Daoy (cell line): ENCODE measurements at places on chromosomes 3 and 15. TPM values are rescaled to one million over a fixed set of nuclear protein-coding genes. Genes with fewer than 3 reads are reported as not detected.

DNA sequence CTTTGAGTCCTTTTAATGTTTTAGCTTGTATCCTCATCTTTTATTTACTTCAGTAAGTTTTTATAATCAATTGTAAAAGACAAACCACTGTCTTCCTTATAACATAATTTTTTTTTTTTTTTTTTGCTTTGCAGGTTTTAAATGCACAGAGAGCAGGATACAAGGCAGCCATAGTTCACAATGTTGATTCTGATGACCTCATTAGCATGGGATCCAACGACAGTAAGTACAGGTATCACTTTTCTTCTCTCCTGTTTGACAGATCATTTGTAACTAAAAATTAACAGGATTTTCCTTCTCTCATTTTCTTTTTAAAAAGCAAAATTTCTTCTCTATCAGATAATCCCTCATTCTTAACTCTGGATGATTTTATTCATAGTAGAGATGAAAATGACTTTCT is 75.4 kb downstream of the PFN2 start:
- no peak for DNase-seq

DNA sequence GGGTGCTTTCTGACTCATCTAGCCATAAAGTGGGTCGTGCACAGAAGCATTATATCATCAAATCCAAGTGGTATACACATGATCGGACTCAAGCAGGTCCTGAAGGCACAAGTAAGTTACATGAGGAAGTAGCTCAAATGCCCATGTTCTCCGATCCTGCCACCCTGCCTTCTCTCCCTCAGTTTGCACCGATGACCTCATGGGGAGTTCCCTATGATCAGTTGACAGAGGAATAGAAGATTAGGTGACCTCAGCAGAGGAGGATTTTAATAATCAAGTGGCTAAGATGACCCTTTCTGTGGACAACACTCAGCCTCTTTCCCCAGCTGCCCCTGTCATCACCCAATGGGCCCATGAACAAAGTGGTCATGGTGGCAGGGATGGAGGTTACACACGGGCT is 149.5 kb downstream of the TBC1D5 start:
- no peak for DNase-seq

The CSTA gene
- not detected in 2 replicates for total RNA-seq

DNA sequence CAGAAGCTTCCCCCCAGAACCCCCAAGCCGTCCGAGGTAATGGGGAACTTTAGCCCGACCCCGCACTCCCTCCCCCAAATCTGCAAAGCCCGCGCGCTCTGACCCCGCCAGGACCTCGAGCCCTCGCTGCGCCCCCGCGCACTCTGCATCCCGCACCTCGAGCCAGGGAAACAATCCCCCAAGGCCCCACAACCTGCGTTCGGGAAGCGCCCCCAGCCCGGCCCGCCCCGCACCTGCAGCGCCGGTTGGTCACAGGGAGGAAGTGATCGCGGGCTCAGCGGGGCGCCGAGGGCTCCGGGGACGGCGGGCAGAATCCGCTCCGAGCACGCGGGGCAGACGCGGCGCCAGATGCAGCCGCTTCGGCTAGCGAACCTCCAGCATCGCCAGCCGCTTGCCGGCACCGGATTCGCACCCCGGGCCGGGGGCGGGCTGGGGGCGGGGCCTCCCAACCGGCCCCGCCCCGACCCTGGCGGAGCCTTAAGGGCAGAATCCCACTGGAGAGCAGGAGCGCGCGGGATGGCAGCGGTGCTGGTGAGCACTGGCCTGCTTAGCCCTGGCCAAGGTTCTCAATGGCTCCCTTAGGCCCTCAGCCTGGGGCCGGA is at the start of gene CAMKV:
Gene CAMKV (minus strand): TSS at position 382 of the 602 bp plus-strand sequence. CDS start 7,518 bp downstream, outside the sequence.
- DNase-seq: peak; percentile 26

DNA sequence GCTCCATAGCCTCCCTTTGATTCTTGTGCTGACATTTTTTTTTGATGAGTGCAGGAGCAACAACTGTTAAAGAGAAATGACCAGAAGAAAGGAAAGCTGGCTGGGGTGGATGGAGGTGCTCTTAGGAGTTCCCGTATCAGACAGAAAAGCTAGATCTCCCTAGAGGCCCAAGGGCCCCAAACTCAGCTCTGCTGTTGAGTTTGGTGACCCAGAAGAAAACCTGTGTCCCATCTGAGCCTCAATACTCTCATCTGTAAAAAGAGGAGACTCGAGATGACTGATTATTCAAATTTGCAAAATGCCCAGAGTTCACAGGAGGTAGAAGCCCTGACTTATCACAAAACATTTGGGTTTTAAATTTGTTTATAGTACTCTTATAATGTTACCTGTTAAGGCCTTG is 142.4 kb downstream of the TIGIT start:
- DNase-seq: no peak

- no peak for DNase-seq
Observed at GRCh38 chr3:85432081-85432480, 473.3 kb downstream of the CADM2 start.

The MST1R gene
- not detected in 2 replicates for total RNA-seq

- DNase-seq: peak; percentile 93
Observed at GRCh38 chr3:184565421-184566211, 4.0 kb downstream of the EPHB3 start.
